Forelimb muscle (tissue), 1 donor: ENCODE measurements at places on chromosomes 5 and 9.
A peak's percentile ranks its signal among the peaks of the same experiment; 100 is the strongest.

DNA sequence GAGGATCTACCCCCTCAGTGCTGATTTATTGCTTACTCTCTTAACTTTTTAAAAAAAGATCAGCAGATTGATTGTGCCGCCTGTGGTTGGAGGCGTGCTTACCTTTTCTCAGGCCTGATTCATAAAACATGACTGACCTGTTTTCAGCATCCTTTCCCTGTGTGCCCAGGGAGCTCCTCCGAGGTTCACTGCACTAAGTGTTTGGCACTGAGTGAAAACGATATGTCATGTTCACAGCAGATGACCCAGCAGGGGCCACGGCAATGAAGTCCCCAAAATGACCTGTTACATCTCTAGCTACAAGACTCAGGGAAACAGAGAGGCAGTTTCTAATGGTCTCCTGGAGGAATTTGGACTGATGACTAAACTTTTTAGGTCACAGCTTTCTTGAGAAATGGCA lies 69.9 kb downstream of the INSYN2B start:
- DNase-seq = no peak

- no peak for DNase-seq
Observed at GRCh38 chr5:8730194-8730593, 815.7 kb downstream of the SEMA5A start.

GRCh38 chr5:45774528-45774927 lies 78.3 kb upstream of the HCN1 start:
- DNase-seq = no peak

GRCh38 chr9:134966270-134966669 lies 48.6 kb upstream of the FCN1 start:
- no peak for DNase-seq

DNA sequence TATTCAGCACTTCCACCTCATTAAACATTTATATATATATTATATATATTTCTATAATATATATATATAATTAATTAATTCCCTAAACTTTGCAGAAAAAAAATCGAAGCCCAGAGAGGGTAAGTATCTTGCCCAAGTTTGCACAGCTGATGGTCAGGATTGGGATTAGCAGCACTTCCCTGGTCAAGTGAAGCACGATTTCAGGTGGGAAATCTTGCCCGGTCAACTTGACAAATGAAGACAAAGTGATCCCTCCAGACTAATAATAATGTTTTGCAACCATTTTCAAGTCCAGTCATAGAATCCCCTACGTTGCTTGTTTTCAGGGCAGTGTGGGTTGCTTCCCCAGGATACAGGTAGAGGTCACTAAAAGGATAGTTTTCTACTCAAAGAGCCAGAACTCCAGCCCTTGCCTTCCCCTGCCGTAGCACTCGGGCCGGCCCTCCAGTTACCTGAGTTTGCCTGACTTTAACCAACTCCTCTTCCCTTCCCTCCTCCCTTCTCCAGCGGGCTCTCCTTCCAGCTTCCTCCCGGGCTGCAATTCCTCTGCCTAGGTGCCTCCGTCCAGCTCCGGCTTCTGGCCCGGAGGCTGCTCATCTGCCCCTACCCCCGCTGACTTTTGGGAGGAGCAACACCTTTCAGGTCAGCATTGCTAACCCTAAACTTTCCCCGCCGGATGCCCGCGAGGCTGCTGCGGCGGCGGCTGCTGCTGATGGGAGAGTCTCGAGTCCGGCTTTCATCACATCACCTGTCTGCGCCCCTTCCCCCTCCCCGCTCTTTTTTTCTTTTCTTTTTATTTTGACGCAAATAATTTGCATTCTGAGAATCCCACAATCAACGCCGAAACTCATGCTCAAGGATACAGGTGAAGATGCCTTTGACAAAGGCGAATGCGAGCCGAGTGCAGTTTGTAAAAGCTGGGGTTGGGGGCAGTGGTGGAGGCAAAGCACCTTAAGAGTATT lies 930 bp downstream of the PRLR start:
- DNase-seq = no peak

- DNase-seq = peak; percentile 76
Observed at GRCh38 chr9:129412814-129413536, 207.9 kb downstream of the C9orf50 start.
